LoVo (cell line): ENCODE measurements at places on chromosomes 12 and 14.
A peak's percentile ranks its signal among the peaks of the same experiment; 100 is the strongest.

DNA sequence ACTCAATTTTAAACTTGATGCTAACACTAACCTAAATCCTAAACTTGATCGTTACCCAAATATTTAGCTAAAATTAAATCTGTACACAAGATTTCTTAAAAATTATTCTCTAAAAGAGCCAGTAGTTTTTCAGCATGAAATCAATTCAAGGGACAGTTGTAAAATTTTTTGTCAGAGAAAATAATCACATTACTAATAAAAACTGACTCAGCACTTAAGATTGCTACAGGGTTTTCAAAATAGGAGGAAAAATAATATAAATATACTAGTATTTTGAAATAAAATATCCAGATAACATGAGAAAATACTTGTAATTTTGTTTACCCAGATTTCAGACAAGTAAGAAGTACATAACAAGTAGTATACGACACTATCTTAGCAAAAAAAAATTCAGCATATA lies 1268.1 kb upstream of the USP15 start:
- DNase-seq: no peak

DNA sequence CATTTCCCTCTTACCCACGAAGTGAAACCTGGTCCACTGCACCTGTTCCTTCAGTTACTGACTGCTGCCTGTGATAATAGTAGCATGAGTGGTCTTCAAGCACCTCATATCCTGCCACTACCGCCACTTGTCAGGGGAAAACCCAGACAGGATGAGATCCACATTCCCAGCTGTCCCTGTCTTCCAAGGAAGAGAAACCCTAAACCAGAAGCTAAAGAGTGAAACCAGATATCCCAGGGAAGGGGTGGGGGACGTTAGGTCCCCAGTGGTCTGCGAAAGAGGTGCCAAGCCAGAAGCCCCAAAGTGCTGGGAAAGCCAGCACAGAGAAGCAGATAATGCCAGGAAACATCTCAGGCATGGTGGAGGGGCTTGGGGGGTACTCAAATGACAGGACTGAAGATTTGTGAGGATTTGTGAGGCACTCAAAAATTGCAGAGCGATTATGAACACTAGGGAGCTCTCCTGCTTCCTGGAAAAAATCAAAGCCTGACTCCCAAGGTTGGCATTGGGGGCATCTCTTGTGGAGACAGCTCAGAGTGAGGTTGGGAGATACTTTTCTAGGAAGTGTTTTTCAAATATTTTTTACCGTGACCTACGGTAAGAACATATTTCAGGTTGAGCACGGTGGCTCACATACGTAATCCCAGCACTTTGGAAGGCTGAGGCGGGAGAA lies 77.9 kb downstream of the TMEM30B start:
- no peak for DNase-seq

- DNase-seq: no peak
Observed at GRCh38 chr12:42091769-42092168, 52.9 kb downstream of the GXYLT1 start.

GRCh38 chr12:125263385-125263784 lies 198.2 kb downstream of the AACS start:
- no peak for DNase-seq

DNA sequence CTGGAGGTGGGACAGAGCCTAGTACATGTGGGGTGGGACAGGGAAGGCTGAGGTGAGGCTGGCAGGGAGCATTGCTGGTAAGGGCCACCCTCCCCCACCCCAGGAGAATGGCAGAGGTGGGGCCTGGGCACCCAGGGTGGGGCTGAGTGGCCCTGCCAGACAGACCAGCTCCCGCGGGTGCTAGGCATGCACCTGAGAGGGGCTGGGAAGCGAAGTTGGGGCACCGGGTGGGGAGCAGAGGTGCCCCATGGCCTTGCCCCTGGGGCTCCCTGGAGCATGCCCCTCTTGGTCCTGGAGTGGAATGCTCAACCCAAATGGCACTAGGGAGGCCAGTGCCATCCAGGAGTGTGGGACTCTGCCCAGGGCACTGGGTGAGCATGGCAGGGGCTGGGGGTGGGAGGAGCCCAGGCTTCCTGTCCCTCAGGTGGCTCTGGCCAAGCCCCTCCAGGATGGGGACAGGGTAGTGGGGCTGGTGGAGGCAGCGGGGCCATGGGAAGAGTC lies 1.3 kb downstream of the TNFAIP2 start:
- DNase-seq: no peak

DNA sequence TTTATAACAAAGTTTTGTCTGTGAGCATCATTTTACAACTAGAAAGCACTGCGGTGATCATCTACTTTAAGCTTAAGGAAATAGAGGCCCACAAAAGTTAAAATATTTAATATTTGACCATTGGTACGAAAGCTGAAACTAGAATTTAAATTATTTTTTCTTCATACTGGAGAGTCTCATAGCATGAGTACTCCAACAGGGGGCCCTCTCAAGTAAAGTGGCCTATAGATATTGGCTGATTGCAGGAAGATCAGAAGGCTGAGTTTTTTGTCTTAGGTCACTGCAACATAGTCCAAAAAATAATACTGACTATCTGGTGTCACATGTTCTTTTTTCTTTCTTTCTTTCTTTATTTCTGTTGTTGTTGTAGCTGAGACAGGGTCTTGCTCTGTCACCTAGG lies 75.3 kb upstream of the ZDHHC17 start:
- DNase-seq: no peak

- no peak for DNase-seq
Observed at GRCh38 chr14:104478656-104479055, 100.9 kb upstream of the C14orf180 start.

- DNase-seq: no peak
Observed at GRCh38 chr12:68455691-68456345, 123.7 kb upstream of the MDM1 start.

- DNase-seq: peak; percentile 11
Observed at GRCh38 chr14:27528328-27528727, 930.5 kb upstream of the NOVA1 start.

DNA sequence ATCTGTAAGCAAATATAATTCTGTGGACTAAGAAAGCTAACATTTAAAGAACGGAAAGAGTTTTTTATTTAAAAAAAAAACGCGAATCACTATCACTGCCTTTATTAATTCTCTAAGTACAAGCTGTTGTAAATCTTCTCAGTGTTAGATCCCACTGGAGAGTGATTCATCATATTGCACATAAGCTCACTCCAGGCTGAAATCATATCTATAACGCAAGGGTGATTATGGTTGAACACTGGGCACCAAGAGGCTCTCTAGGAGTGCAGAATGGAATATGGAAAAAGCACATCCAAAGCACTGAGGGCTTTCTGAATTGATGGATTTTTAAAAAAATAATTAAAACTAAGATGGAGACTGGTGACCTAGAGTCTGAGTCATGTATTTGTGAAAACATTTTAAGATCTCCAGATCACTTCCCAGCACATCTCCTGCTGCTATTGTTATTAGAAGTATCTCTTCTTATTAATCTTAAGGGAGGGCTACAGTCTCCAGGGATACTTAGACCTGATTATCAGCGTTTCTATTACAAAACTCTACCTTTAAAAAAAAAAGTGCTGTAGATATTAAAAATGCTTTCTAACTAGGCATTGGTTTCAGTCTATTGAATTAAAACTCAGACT lies 1106.8 kb downstream of the AACS start:
- DNase-seq: no peak
